ENCODE measurements at places on chromosomes 6 and 20. TPM values are rescaled to one million over a fixed set of nuclear protein-coding genes. Genes with fewer than 3 reads are reported as not detected.

FAM217A gene
- not detected for total RNA-seq

PRL gene
- total RNA-seq: not detected

NRSN1 gene
- not detected for total RNA-seq

C6orf163 gene
- total RNA-seq: 1.1 TPM

ADGRF4 gene
- 0.74 TPM for total RNA-seq

KATNA1 gene
- 31.6 TPM for total RNA-seq

Measured in smooth muscle cell of bladder (primary cell).